ENCODE measurements at places on chromosomes 5 and 9.

DNA sequence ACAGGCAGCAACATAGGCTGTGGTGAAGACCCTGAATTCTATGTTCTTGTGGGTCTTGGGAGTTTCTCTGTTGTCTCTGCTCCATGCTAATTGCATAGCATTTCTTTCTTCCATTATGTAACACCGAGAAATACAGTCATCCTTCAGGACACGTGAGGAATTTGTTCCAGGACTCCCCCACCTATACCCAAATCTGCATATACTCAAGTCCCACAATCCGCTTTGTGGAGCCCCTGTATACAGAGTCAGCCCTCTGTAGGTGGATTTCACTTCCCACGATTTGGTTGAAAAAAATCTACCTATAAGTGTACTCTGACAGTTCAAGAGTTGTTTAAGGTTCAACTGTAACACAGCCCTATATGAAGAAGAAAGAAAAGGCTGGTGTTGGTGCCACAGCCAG lies 22.1 kb downstream of the ANKRD33B start:
- no peak overlapping the region for H3K27ac ChIP-seq
- peaks cover 20% of the 10 kb centered on the region for H3K4me1 ChIP-seq
- H3K27me3 ChIP-seq = no peaks in the 10 kb centered on the region
- no peak for DNase-seq
- H3K4me3 ChIP-seq = no peak overlapping the region

DNA sequence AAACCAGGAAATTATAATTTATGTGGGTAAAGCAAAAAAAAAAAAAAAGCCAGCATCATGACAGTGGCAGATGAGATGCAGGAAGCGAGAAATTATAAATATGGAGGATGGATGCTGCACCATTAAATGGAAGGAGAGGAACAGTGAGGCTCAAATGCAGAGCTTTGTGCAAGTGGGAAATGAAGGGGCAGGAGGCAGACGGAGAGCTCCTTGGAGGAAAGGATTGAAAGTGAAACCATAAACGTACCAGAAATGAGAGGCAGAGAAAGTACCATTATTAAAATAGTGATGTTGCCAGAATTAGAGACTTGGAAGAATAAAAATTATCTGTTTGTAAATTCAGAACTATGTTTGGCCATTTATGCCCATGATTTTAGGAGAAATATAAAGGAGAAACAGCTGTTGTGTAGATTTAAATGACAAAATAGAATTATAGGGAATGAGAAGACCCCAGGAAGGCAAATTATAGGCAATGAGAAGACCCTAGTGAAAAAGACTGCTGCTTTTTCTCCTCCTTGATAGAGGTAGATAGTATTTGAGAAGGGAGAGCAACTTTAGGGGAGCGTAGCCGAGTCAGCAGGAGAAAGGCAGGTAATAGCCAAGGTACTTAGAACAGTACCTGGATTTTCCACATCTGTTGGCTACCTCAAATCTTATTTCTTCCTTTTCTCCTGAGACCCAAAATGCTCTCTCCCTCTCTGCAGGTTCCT lies 341.0 kb upstream of the CD180 start:
- no peaks in the 10 kb centered on the region for H3K4me1 ChIP-seq
- DNase-seq = no peak
- no peaks in the 10 kb centered on the region for H3K27me3 ChIP-seq

GRCh38 chr5:56176155-56176798 lies 56.9 kb downstream of the ANKRD55 start:
- no peak overlapping the region for H3K4me3 ChIP-seq
- H3K4me1 ChIP-seq = peaks cover 3% of the 10 kb centered on the region
- H3K27ac ChIP-seq = no peak overlapping the region
- H3K27me3 ChIP-seq = no peaks in the 10 kb centered on the region
- no peaks in the 10 kb centered on the region for H3K36me3 ChIP-seq

DNA sequence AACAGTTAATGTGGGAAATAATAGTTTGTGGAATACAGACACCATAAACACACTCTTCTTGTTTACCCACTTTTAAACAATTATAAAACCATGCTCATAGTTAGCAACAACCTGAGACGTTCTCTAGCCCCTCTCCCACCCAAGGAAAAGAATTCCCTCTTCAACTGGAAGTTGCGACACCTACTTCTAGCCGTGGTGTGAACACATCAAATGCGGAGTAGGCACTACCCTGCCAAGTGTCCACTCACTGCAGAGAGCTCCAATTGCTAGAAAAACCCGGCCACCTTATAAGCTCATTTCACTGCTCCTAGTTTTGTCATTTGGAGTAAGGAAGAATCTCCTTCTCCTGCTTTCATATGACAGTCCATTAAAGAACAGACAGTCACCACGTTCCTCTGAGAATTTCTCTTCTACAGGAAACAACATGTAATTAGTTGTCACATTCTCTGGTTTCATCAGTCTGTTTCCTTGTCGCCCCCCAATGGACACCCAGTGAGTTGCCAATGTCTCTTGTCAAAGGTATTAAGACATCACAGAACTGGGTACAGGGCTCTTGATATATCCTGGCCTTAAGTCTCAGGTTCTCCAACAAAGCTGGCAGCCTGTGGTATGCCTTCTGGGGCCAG lies 47.3 kb downstream of the PRLR start:
- H3K4me3 ChIP-seq = no peak overlapping the region
- no peaks in the 10 kb centered on the region for H3K27me3 ChIP-seq
- H3K36me3 ChIP-seq = no peaks in the 10 kb centered on the region
- DNase-seq = peak; percentile 20

GRCh38 chr9:131815970-131816873 lies 76.3 kb upstream of the RAPGEF1 start:
- H3K27me3 ChIP-seq = no peaks in the 10 kb centered on the region
- H3K4me3 ChIP-seq = no peak overlapping the region
- H3K36me3 ChIP-seq = no peaks in the 10 kb centered on the region
- DNase-seq = no peak

DNA sequence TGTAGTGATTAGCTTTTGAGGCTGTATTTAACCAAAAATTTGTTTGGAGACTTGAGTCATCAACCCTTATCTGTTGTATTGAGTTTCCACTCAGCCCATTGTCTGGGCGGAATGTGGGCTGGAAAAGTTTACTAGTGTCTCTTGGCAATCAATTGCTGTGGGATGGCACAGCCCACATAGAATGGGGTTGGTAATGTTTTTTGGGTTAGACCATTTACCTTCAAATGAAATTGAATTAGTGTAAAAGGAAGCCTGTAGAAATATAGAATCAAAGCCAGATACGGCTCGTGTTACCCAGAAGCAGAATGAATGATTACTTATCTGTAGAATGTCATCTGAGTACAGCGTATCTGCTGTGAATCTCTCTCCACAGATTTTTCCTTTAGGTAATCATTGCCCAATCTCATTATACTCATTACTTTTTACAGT lies 142.9 kb downstream of the AOPEP start:
- peak; percentile 64 for DNase-seq
- H3K36me3 ChIP-seq = no peaks in the 10 kb centered on the region
- H3K4me1 ChIP-seq = peaks cover 13% of the 10 kb centered on the region
- H3K27ac ChIP-seq = peak overlapping the region; percentile 95
- no peak overlapping the region for H3K4me3 ChIP-seq
- H3K27me3 ChIP-seq = no peaks in the 10 kb centered on the region

DNA sequence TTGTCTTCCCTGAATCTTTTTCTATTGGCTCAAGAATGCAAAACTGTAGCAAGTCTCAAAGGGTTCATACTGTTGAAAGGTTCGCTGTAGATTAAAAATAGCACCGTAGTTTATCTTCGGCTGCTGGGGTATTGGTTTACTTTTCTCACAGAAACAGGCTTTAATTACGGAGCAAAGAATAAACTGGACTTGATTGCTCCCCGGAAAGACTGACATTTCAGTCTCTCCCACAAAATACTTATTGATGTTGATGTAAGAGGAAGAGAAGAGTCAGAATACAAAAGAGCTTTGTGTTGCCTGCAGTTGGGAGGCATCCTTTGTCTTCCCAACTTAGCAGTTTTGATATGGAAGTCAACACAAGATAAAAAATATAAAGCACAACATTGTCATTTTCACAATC lies 183.9 kb upstream of the DMAC1 start:
- no peaks in the 10 kb centered on the region for H3K4me1 ChIP-seq
- no peak overlapping the region for H3K4me3 ChIP-seq
- no peaks in the 10 kb centered on the region for H3K36me3 ChIP-seq

DNA sequence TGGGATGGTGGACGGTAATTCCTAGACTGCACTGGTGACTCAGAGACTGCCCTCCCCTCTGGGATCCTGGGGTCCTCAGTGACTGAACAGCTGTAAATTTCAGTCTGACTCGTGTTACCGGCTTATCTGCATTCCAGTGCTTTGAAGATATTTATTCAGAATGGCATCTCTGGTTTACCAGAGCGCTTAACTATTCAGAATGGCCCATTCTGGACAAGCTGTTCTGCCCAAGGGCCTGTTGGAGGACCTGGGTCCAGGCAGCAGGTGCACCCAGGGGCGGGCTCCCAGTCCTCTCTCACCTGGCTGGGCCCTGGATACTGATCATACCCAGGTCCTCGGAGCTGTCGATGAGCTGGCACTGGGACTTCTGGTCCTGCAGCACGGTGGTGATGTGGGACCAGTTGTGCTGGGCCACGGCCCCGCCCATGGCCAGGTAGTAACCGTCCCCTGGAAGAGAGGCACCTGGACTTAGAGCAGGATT lies 48.0 kb downstream of the SARDH start:
- no peaks in the 10 kb centered on the region for H3K36me3 ChIP-seq
- H3K4me1 ChIP-seq = peaks cover 33% of the 10 kb centered on the region
- H3K27ac ChIP-seq = peak overlapping the region; percentile 56
- no peaks in the 10 kb centered on the region for H3K27me3 ChIP-seq
- no peak overlapping the region for H3K4me3 ChIP-seq
- peak; percentile 80 for DNase-seq

DNA sequence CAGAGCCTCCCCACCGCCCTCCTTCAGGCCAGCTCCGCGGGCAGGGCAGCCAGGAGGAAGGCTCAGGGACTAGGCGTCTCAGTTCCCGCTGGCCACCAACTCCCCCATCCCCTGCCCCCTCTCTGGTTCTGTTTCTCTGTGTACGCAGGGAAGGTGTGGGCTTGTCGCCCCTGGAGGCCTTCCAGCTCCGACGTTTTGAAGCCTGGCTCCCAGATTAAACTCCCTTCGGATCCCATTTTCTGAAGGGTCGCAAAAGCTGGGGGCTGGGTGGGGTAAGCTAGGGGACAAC lies 346 bp downstream of the ATOX1 start:
- peak; percentile 24 for DNase-seq
- H3K27ac ChIP-seq = peak overlapping the region; percentile 21
- no peaks in the 10 kb centered on the region for H3K36me3 ChIP-seq
- H3K4me3 ChIP-seq = peak overlapping the region; percentile 80

GRCh38 chr5:143051244-143052058 lies 281.3 kb downstream of the ARHGAP26 start:
- H3K4me3 ChIP-seq = no peak overlapping the region
- no peaks in the 10 kb centered on the region for H3K36me3 ChIP-seq
- H3K4me1 ChIP-seq = peaks cover 2% of the 10 kb centered on the region
- no peak overlapping the region for H3K27ac ChIP-seq

DNA sequence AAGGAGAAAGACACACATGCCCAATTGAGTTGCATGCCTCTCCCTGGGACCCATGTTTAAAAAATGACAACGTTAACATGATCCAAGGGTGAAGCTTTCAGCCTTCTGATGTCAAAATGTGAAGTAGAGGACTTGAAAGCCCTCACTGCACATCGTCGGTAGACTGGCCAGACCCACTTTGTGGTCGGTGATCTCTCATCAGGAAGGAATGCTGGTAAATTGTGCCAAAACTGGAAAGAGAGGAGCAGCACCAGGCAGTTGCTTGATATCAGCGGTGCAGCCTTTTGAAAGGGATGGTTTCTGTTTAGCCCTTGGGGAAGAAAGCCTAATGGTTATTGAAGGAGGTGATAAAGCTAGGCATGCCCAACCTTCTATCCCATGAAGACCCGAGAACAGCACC lies 125.3 kb upstream of the MARCHF11 start:
- no peaks in the 10 kb centered on the region for H3K27me3 ChIP-seq
- DNase-seq = no peak
- no peak overlapping the region for H3K27ac ChIP-seq
- H3K36me3 ChIP-seq = no peaks in the 10 kb centered on the region
- H3K4me3 ChIP-seq = no peak overlapping the region
- H3K4me1 ChIP-seq = no peaks in the 10 kb centered on the region

GRCh38 chr5:122442938-122443337 lies 130.9 kb downstream of the SNCAIP start:
- no peaks in the 10 kb centered on the region for H3K4me1 ChIP-seq
- DNase-seq = no peak
- no peak overlapping the region for H3K27ac ChIP-seq
- no peaks in the 10 kb centered on the region for H3K27me3 ChIP-seq
- no peak overlapping the region for H3K4me3 ChIP-seq

Measured in trophoblast cell (in vitro differentiated cells and primary cell).